ENCODE measurements at places on chromosomes 4 and X.

GRCh38 chrX:105694839-105695238 is 127.5 kb upstream of the NRK start:
- no peak for DNase-seq

- DNase-seq, result no peak
Observed at GRCh38 chr4:131348263-131348662, 1800.8 kb upstream of the PCDH10 start.

- DNase-seq, result no peak
Observed at GRCh38 chr4:114100288-114101031, 121.0 kb upstream of the ARSJ start.

DNA sequence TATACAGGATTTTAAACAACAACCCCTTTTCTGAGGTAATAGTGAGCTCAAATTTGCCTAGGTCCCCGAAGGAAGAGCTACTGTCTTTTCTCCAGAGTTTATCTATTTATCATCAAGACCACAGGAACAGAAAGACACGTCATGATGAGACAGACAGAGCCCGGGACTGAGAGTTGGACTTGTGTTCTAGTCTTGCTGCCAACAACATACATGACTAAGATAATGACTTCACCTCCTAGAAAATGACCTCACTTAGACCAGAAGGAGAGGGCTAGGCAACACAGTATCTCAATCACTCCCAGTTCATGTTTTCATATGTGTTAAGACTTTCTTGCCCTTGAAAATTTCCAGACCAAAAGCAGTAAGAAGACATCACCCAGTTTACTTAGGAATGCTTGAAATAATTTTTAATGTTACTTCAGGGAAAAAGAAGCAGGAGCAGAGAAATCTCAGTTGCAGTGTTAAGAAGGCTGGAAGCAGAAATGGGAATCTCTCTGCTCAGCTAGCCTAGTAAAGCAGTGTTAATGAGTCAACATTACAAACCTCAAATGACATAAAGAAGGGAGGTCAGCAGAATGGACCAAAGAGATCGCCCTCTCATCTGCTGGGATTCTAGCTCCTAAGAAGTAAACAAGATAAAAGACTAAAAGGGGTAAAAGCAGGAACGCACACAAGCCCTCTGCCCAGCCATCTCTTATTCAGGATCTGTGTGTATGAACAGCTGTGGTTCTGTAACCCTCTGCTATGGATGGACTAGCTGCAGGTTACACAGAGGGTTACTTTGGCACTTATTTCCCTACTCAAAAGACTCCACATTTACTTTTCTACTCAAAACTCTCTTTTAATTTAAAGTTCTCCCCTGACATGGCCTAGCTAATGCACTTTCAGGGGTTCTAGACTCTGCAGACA is 24.8 kb downstream of the PDGFC start:
- DNase-seq, result no peak

- DNase-seq, result no peak
Observed at GRCh38 chr4:25813448-25814106, 49.2 kb downstream of the SEL1L3 start.

- DNase-seq, result no peak
Observed at GRCh38 chr4:10694828-10695209, 10.3 kb upstream of the CLNK start.

- no peak for DNase-seq
Observed at GRCh38 chr4:21827575-21827974, 121.0 kb downstream of the KCNIP4 start.

DNA sequence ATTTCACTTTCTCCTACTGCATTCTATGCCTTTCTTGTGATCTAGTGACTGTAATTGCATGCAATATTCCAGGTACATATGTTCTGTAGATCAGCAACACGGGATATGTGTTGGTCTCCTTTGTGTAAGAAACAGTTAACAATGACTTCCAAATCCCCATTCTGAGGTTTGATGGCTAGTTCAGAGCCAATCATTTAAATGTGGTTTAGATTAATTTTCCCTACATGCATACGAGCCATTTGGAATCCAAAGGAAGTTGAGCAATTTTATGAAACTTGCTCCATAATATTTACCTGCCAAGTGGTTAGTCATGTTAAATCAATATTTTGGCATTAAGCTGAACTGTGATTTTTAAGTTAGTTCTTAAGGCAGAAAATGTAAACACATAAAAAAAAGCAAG is 172.8 kb upstream of the DCAF12L2 start:
- no peak for DNase-seq

DNA sequence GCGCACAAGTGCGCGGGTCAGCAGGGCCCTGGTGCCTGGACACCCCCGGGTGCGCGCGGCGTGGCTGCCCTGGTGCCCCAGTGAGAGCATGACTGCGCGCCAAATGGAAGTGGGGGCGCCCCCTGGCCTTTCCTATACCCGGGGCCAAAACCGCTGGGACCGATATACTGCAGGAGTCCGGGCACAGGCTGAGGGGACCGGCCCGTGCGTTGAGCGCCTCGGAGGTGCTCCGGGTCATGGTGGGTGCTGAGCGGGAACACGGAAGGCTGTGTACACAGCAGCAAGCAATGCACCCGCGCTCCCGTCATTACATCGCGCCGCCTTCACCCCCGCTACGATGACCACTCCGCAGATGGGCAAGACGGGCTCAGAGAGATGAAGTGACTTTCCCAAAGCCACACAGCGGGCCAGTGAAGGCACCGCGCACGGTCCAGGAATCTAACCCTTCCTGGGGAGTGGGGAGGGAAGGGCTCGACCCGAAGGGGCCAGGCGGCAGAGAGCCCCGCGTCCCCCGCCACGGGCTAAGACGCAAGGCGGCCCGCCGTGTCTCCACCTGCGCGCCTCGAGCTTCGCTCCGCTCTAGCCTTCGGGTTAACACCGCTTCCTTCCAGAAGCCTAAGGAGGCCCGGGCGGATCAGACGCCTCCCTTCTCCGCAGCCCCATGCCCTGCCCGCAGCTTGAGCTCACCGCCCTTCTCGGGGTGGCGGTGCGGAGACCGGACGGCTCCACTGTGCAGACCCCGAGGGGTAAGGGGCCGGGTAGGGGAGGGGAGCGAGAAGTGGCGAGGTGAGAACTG is 11.3 kb downstream of the HMX1 start:
- DNase-seq, result no peak

DNA sequence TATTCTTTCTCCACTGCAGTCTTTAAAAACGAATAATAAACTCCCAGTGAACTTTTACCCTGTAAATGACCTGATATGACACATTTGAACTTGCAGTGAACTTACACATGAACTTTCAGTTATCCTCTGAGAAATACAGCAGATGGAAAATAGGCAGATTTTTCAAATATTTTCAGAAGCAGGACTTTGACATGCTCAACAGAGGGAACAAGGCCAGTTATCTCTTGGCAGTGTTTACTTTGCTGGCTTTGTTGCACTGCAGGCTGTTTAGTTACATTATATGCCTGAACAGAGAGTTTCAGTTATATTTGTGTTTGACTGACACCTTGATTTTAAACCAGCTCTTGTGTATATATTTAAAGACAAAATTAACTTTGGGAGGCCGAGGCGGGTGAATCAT is 47.6 kb upstream of the FGG start:
- no peak for DNase-seq

DNA sequence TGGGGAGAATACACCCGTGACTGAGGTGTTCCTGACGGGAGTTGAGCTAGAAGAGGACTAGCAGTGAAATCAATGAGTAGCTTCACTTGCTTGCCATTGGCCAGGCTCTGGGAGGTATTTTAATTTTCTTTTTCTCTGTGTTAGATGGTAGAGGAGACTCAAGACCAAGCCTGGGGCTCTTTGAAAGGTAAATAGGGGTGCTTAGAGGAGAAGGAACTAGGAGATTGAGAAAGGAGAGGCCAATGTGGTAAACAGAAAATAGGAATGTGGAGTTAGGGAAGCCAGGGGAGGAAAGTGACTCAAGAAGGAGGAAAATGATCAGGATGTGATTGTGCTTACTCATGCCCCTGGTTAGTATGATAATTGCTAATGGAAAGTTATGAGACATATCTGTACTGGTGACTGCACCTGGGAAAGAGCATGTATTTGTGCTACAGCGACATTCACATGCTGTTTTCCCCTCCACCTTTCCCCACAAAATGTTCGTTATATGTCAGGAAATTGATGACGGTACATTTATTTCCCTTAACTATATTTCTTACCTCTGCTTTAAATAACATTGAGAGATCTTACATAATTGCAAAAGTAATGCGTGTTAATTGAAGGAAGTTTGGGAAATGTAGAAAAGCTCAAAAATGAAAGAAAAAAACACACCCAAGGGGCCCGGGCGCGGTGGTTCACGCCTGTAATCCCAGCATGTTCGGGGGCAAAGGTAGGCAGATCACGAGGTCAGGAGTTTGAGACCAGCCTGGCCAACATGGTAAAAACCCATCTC is 16.9 kb upstream of the LRBA start:
- no peak for DNase-seq

DNA sequence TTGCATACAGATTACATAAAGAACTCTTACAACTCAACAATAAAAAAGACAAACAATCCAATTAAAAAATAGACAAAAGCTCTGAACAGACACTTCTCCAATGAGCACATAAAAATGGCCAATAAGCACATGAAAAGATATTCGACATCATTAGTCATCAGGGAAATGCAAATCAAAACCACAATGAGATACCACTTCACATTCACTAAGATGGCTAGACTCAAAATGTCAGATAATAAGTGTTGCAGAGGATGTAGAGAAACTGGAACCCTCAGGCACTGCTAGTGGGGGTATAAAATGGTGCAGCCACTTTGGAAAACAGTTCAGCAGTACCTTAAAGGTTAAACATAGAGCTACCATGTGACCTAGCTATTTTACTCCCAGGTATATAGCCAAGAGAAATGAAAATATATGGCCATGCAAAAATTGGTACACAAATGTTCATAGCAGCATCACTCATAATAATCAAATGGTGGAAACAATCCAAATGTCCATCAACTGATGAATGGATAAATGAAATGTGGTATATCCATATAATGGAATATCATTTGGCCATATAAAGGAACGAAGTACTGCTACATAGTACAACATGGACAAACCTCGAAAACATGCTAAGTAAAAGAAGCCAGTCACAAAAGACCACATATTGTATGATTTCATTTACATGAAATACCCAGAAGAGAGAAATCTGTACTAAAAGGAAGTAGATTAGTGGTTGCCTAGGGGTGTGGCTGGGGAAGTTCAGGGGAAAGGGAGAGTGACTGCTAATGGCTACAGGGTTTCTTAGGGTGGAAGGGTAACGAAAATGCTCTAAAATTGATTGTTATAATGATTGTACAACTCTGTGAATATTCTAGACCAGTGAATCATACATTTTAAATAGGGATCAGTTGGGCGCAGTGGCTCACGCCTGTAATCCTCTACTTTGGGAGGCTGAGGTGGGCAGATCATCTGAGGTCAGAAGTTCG is 29.4 kb downstream of the SASH3 start:
- no peak for DNase-seq

DNA sequence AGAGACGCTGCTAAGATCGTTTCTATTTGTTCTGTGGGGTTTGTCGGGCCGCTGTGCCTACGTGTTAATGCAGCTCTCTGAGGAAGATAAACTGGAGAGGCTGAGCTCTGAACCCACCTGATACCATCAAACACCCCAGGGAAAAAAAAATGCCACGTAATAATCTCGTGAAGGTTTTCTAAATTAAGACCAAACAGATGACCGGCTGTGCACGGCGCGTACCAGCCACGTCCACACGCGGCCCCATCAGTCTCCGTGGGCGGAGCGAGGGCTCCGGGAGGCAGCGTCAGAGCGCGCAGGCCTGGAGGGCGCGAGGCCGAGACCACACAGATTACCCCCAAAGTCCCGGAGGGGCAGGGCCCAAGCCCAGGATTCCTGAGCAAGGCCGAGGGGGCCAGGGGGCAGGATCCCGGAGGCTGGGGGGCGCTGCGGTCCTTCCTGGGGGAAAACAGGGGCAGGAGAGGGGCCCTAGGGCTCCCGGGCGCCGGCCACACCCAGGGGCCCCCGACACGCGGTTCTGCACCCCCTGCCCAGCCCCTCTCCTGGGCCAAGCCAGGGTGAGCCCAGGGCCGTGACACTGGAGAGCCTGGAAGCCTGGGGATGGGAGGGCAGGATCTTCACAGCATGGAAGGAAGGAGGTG is 91.9 kb downstream of the FAM53A start:
- no peak for DNase-seq

DNA sequence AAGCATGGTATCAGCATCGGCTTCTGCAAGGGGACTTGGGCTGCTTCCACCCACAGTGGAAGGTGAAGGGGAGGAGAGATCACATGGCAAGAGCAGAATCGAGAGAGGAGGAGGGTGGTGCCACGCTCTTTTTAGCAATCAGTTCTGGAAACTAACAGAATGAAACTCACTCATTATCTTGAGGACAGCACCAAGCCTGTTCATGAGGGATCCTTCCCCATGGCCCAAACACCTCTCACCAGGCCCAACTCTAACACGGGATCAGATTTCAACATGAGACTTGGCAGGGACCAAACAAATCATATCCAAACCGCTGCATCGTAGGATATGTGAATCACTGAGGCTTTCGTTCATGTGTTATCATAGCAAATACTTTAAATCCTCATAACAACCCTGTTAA is 125.5 kb downstream of the GPC3 start:
- DNase-seq, result no peak

- no peak for DNase-seq
Observed at GRCh38 chr4:27001398-27002164, 140.9 kb downstream of the STIM2 start.

DNA sequence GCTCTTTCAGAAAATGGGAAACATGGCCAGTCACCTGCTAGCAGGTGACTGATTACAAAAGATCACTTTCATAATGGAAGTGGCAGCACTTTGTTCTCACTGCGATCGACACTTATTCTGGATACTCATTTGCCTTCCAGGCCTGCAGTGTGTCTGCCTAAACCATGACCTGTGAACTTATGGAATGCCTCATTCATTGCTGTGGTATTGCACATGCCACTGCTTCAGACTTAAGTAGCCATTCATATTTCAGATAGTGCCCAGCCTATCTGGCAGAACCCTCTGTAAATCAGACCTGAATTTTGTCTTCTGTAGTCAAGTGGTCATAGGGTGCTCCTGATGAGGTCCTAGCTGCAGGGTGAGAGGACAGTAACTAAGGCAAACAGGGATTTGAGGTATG is 23.3 kb upstream of the MGST2 start:
- DNase-seq, result no peak

GRCh38 chr4:153622778-153623240 is 61.3 kb upstream of the TLR2 start:
- DNase-seq, result no peak

GRCh38 chr4:60081839-60082238 is 1118.3 kb upstream of the ADGRL3 start:
- DNase-seq, result no peak

- DNase-seq, result no peak
Observed at GRCh38 chr4:153426207-153426885, 39.8 kb upstream of the TMEM131L start.

DNA sequence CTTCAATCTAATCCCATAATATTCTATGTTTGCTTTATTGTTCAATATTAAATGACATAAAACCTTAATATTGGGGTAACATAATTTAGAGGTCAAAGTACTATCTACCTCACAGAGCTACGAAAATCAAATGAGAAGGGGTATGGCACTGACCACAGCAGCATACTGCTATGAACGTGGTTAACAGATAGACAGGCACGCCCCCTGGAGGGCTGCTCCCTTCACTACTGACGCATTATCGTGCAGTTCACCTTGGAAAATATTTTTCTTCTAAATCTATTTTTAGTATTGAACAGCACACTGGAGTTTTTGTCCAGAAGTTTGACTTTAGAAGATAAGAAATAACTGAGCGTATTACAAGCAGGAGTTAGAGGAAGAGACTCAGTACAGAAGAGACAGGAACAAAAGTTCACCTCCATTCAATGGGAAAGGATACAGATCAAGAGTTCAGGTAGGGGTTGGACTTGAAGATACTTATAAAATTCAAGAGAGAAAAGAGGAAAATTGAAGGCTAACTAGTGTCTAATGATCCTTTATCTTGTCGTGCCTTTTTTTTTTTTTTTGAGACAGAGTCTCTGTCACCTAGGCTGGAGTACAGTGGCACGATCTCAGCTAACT is 22.7 kb downstream of the MAP9 start:
- peak; percentile 4 for DNase-seq

Data from stimulated activated CD8-positive, alpha-beta memory T cell treated with anti-CD3 and anti-CD28 coated beads, Interleukin-4, amount 100 ng/mL, for 24 hours (primary cell).